ENCODE measurements at places on chromosomes 16 and 17.

- no peak for DNase-seq
Observed at GRCh38 chr17:7133424-7133823, 18.8 kb upstream of the ASGR2 start.

GRCh38 chr17:43832976-43833829, at the start of gene MPP3:
Gene MPP3 (minus strand): TSS chr17:43833146. CDS start chr17:43831906, 1,240 bp downstream.
- DNase-seq: peak; percentile 66

DNA sequence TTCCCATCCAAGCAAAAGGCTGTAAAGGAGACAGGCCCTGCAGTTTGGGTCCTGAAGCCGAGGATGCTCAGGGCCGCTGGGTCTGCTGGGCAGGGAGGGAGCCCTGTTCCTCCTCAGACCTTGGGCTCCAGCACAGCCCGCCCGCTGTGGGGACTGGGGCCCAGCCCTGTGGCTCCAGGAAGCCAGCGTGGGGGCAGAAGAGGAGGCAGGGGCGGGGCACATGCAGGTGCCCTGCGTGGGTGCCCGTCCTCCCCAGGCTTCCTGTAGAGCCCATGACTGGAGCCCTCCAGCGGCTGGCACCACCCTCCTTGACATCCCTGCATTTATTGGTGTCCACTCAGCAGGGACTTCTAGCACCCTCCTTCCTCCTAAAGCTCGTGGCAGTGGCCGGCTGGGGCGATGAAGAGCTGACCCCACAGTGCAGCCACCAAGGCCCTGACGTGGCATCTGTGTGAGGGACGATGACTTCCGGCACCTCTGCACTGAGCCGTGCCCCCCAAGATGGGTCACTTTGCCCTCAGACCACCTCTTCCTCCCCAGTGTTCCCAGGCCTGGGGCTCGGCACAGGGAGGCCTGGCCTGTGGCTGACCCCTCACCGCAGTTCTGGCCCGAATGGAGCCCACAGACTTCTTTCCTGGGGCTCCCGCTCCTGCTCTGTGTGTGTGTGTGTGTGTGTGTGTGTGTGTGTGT, 9.9 kb downstream of the PRSS27 start:
- DNase-seq: no peak

GRCh38 chr17:14468858-14469257, 168.0 kb downstream of the HS3ST3B1 start:
- no peak for DNase-seq

GRCh38 chr16:87729266-87729954, 36.4 kb downstream of the KLHDC4 start:
- DNase-seq: no peak

- DNase-seq: peak; percentile 94
Observed at GRCh38 chr16:626787-627453, 3.9 kb upstream of the WFIKKN1 start.

DNA sequence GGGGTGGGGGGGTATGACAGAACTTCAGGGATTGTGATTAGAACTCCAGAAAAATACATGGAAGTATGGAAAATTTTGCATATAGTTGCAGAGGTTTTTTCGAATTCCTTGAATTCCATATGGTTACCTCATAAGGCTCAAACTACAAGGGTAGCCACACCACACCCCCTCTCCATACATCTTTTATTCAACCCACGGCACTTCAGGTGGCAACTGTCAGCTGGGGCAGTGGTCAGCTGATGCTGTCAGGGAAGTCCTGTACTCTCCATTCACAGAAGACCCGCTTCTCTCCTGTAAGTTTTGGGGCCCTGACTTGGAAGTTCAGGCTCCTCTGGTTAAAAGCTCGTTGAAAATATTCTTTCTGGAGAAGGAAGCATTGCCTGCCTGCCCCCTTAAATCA, 57.5 kb upstream of the CLEC19A start:
- DNase-seq: no peak

GRCh38 chr16:7834771-7835431, 502.3 kb downstream of the RBFOX1 start:
- DNase-seq: no peak

- DNase-seq: no peak
Observed at GRCh38 chr16:62638964-62639870, 603.0 kb upstream of the CDH8 start.

DNA sequence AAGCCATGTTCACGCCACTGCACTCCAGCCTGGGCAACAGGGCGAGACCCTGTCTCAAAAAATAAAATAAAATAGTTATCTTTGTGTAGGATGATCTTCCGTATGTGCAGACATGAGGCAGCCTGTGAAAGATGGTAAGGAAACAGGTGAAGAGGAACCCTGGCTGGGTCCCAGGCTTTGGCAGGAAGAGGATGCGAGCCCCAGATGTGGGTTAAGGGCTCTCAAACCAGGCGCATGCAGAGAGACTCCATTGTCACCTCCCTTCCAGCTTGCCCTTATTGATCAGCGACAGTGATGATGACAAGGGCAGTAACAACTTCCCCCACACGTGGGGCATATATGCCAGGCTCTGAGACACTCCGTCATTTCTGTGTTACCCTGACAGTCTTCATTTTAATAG, 106.8 kb downstream of the GNAO1 start:
- DNase-seq: no peak

DNA sequence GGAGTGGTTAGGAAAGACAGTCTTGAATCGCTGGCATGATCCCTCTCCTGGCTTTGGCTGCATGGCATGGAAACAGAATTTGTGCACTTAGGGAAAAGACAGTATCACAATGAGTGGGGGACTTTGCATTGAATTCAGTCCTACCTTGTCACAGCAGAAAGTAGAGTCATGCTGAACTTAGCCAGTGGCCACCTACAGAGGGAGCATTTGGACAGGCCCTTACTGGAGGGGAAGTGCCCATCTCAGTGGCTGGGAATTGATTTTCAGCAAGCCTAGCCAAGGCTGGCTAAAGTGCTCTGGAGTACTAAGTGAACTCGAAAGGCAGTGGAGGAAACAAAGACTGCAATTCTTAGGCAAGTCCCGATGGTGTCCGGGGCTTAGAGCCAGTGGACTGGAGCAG, 364.3 kb upstream of the TOM1L1 start:
- no peak for DNase-seq

GRCh38 chr17:45314741-45315647, 1.8 kb downstream of the MAP3K14 start:
- no peak for DNase-seq

GRCh38 chr16:23072084-23072599, 77.1 kb downstream of the USP31 start:
- peak; percentile 44 for DNase-seq

DNA sequence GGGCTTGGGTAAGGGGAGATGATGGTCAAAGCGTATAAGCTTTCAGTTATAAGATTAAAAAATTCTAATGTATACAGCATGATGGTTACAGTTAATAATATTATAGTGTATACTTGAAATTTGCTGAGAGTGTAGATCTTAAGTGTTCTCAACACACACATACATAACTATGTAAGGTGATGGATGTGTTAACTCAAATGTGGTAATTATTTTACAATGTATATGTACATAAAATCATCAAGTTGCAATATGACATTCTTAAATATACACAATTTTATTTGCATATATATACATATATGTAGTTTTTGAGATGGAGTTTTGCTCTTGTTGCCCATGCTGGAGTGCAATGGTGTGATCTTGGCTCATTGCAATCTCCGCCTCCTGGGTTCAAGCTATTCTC, 7.2 kb downstream of the ZKSCAN2 start:
- DNase-seq: no peak

GRCh38 chr16:67933805-67934204, 2.1 kb upstream of the CTRL start:
- no peak for DNase-seq

DNA sequence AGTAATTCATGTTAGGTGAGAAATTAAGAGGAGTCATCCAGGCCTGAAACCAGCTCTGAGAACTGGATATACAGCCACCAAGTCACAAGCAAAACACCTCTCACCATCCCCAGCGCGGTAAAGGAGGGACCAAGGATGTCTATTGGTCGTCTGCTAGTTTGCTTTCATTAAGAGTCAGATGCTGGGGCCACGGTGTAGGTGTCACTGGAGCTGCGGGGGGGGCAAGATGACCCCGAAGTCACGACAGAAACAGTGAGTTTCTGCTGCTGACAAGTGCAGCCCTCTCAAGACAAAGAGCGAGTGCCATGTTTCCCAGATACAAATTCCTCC, 790 bp downstream of the NCBP3 start:
- DNase-seq: peak; percentile 15

GRCh38 chr17:78722246-78722761, 59.8 kb downstream of the CYTH1 start:
- peak; percentile 16 for DNase-seq

GRCh38 chr16:12590963-12591362, 212.7 kb downstream of the CPPED1 start:
- DNase-seq: no peak

GRCh38 chr16:47713225-47713595, 252.1 kb downstream of the PHKB start:
- peak; percentile 51 for DNase-seq

GRCh38 chr16:14015948-14016347, 55.2 kb upstream of the MRTFB start:
- peak; percentile 89 for DNase-seq

- no peak for DNase-seq
Observed at GRCh38 chr17:18241229-18241871, 15.9 kb downstream of the LLGL1 start.

DNA sequence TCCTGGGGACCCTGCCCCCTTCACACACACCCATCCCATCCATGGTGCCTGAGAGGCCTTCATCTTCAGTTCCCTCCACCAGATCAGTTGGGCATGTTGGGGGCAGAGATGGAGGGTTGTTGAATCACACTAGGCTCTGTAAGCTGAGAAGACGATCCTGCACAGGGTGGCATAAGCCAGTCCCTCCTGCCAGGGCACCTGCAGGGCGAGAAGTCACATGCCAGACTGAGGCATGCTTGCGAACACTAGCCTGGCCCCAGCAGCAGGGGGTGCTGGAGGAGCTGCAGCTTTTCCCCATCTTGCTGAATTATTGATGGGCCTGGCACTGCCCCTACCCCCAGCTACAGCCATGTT, 6.1 kb upstream of the TBX2 start:
- no peak for DNase-seq

- DNase-seq: peak; percentile 77
Observed at GRCh38 chr17:78748730-78749317, 33.2 kb downstream of the CYTH1 start.

DNA sequence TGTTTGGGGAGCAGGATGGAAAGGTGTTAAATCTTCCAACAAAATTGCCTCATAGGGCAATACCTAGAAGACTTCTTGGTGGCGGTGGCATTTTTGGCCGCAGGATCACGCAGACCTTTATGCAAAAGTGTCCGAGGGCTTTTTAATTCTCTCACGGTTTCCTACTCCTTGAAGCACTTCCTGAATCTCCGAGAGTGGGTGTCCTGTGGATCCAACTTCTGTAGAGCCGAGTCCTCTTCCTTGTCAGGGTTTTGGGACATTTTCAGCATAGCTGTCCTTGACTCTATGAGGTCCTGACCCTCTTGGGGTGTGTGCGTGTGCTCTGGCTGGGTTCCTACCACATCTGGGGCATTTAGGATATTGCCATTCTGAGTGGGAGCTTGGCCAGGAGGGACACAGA, 31.7 kb downstream of the IL21R start:
- DNase-seq: no peak
